ENCODE measurements at places on chromosomes 5 and 9.

DNA sequence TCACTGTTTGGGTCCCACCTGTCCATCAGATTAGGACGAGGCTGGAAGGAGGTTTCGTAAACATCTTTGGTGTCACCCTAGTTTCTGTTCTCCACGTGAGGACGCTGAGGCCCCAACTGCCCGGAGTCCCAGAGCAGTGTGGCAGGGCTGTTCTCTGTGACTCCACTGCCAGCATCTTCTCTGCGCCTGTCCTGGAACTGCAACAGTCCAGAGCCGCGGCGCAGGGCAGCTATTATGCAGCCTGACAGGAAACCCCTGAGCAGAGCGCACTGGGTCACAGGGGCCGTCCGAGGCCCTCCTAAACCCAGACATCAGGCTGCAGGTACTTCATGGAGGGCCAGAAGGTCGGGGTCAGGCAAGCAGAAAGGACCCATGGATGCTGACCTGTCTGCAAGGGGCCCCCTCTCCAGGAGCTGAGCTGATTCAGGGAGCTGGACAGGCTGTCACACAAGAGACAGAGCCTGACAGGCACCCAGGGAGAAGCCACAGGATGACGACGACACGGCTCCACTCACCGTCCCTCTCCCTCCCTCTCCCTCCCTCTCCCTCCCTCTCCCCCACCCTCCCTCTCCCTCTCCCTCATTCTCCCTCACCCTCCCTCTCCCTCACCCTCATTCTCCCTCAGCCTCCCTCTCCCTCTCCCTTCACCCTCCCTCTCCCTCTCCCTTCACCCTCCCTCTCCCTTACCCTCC is 31.7 kb downstream of the DBH start:
- DNase-seq = no peak

- DNase-seq = no peak
Observed at GRCh38 chr5:133420440-133421301, 191.7 kb downstream of the FSTL4 start.

DNA sequence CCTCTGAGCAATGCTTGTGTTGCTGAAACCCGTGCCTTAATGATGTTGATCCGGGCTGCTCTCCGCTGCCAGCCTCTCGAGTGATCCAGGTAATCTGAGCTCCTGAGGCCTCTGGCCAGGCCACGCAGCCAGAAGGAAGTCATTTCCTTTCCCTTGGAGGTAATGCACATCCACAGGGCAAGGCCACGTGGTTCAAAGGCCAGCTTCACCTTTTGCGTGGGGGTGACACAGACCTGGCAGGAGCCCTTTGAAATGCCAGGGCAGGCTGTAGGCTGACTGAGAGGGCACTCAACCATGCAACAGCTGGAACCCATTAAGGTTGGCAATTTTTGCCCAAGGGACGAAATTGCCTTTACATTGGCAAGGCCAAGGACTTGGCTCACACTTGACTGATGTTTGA is 80.4 kb downstream of the LIX1 start:
- DNase-seq = no peak

DNA sequence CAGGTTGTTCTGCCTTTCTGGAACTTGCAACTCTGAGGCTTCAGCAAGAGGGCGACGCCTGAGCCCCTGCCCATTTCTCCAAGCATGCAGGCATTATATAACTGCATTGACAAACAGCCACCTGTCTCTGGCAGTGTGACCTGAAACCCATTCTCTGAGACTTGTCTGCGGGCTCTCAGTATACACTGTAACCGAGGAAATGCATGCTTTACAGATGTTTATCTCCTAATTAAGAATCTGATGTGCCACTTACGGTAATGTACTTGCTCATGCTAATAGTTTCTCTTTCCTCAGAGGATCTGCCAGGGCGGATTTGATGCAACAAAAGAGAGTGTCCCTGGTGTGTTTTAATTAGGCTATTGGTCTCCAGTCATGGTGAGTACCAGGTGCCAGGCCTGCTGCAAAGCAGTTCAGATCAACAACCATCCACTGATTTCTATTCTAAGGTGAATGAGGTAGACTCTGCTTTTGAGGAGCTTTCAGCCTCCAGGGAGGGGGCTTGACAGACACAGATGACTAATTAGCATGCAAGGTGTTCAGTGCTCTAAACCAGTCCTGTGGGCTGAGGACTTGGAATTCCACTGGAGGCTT is 593.7 kb upstream of the KLF4 start:
- DNase-seq = no peak

DNA sequence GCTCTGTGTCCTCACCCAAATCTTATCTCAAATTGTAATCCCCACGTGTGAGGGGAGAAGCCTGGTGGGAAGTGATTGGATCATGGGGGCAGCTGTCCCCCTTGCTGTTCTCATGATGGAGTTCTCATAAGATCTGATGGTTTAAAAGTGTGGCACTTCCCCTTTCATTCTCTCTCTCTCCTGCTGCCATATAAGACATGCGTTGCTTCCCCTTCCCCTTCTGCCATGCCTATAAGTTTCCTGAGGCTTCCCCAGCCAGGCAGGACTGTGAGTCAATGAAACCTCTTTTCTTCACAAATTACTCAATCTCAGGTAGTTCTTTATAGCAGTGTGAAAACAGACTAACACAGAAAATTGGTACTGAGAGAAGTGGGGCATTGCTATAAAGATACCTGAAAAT is 107.7 kb downstream of the DMAC1 start:
- DNase-seq = no peak

DNA sequence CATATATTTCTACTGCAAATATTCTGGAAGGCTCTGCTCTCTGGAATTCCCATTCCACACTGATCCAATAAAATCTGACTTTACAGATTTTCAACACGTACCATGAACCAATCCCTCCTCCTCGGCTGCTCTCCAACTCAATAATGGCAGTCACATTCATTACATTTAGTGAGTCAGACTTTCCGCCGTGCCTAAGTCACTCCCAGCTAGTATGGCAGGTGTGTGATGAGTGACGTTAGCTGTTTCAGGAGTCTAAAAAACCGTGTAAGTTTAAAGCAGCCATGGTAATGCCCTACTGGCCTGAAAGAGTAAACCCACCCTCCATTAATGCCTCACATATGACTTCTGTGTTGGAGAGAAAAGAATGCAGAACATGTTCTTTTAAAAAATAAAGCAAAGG is 3.3 kb downstream of the FBN2 start:
- no peak for DNase-seq

GRCh38 chr5:53879708-53880323 is 319.4 kb downstream of the NDUFS4 start:
- DNase-seq = no peak

- DNase-seq = no peak
Observed at GRCh38 chr9:114261026-114261425, 61.9 kb upstream of the ORM1 start.

DNA sequence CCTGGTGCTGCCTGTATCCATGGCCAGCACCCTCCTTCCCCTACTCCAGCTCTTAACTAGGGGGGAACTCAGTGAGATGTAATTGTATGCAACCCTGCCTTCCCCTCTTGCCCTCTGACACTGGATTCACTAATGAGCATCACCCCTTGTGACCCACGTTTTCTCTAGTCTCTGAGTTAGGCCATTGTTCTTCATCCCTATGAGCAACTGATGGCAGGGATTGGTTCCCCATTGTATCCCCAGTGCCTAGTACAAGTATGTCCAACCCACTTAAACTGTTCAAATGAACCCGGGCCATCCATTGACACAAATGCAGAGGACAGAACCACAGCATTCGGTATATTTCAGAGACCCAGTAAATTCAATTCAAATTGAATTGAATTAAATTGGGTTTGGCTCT is 77.6 kb upstream of the ASTN2 start:
- no peak for DNase-seq

GRCh38 chr9:69299826-69300225 is 25.2 kb upstream of the ENTREP1 start:
- no peak for DNase-seq

- peak; percentile 23 for DNase-seq
Observed at GRCh38 chr9:120742951-120743416, 28.7 kb upstream of the MEGF9 start.

DNA sequence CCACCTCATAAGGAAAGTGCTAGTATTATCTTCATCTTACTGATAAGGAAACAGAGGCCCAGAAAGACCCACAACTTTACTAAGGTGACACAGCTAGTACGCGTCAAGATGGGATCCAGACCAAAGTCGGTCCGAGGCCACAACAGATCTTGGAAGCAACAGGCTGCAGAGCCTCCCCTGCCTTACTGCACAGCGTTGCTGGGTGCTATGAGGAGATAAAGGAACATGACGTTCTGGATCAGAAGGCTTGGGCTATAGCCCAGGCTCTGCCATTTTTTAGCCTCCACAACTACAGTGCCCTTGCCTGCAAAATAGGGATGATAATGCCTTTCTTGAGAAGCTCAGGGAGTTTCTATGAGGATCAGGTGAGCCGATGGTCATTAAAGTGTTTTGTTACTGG is 144.1 kb downstream of the NMUR2 start:
- DNase-seq = no peak

GRCh38 chr9:128940271-128940921 is 7.0 kb downstream of the DOLK start:
- DNase-seq = no peak

DNA sequence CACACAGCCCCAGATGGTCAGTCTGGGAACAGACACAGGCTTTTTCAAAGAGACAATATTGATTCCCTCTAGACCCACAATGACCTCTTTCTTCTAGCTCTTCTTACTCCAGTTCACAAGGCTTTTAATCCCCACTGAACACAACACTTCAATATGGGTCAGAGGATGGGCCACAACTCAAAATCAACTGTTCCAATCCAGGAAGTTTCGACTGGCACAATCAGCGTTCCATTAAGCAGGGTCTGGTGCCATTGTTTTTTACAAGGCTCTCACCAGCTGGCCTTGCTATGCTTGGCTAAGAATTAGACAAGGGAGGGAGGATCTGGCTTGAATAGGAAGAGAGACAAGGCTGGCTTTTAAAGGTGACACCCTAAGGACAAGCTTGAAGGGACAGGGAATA is 199.4 kb upstream of the SLC24A2 start:
- no peak for DNase-seq

DNA sequence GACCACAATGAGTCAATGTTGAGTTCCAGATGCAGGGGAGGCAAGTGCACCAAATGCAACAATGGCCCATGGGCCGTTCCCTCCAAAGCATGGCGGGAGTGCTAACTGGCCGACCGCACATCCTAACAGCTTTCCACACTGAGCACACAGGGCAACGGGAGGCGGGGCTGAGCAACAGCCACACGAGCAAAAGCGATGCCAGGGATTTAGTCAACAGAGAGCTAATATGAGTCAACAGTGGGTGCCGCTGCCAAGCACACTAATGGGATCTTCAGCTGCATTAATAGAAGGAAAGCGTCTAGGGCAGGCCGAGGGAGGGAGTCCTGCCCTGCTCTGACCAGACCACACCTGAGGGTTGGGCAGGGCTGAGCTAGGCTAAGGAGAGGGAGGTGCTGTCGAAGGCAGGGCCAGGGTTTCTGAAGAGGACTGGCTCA is 4.6 kb downstream of the EPB41L4B start:
- DNase-seq = no peak

GRCh38 chr5:114174837-114175236 is 187.0 kb upstream of the KCNN2 start:
- DNase-seq = no peak

- DNase-seq = no peak
Observed at GRCh38 chr5:143319437-143320227, 83.9 kb downstream of the NR3C1 start.

GRCh38 chr5:96470785-96471184 is 37.7 kb upstream of the PCSK1 start:
- no peak for DNase-seq

GRCh38 chr9:137989156-137989555 is 111.6 kb downstream of the CACNA1B start:
- no peak for DNase-seq

GRCh38 chr5:77337246-77337645 is 126.8 kb downstream of the PDE8B start:
- DNase-seq = no peak

- no peak for DNase-seq
Observed at GRCh38 chr5:116650964-116651363, 76.3 kb upstream of the SEMA6A start.

- DNase-seq = no peak
Observed at GRCh38 chr5:180787711-180788431, 14.7 kb downstream of the MGAT1 start.

GRCh38 chr5:111432883-111433536 is 79.3 kb downstream of the STARD4 start:
- no peak for DNase-seq

DNA sequence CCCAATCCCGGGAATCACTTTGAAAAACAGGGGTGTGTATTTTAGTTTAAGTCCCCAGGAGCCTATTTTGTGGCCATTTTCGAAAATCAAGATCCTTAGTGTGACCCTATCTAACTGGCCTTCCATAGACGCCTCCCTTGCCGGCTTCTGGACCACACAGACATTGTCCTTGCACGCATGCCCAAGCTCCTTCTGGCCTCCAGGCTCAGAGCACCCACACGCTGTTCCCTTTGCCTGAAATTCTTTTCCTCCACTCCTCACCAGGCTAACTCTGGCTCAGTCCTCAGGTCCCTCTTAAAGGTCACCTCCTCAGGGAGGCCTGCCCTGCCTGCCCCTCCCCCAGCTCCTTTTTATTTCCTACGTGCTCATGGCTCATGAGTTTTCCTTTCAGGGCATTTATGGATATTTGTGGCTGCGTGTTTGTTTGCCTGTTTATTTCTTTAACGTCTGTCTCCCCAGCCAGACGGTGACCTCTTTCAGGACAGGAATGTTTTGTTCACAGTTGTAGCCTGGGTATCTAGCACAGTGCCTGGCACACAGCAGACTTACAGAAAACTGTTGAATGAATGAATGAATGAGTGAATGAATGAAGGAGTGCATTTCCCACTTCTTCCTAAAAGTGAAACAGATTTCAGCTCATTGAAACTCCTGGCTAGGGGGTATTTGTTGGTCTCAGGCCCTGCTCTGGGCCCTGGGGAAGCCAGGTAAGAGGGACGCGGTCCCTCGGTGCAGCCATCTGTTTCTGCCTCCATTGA is 79.1 kb upstream of the IER5L start:
- no peak for DNase-seq

GRCh38 chr5:117953272-117953671 is 1035.1 kb downstream of the DTWD2 start:
- no peak for DNase-seq

DNA sequence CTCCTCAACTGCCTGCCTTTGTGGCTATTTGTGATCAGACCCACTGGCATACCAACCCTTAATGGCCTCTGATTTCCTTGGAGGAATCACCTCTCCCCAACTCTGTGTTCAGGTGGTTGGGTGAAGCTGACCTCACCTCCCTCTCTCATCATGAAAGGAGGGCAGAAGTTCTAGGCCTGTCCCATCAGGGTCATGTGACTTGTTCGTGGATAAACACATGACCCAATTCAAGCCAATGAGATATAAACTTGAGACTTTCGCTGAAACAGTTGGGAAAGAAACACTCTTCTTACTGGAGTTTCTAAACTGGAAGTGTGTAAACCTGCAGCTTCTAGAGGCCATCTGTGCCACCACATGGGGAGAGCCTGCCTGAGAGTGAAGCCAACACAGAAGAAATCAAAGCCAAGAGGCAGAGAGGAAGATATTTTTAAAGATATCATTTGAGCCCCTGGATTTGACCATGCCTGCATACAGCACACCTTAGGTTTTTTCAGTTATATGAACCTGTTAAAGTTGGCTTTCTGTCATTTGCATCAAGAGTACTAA is 5.8 kb downstream of the GABBR2 start:
- DNase-seq = no peak

- DNase-seq = no peak
Observed at GRCh38 chr5:38048400-38048799, 208.6 kb upstream of the GDNF start.

- DNase-seq = no peak
Observed at GRCh38 chr5:159316519-159317383, 13.5 kb downstream of the IL12B start.

GRCh38 chr9:136942881-136943230 is 1.7 kb downstream of the FBXW5 start:
- no peak for DNase-seq

GRCh38 chr9:133609311-133610098 is at the start of gene FAM163B:
Gene FAM163B (minus strand): TSS chr9:133609389. CDS start chr9:133580223, 29,166 bp downstream.
- no peak for DNase-seq
